ENCODE measurements at places on chromosomes 1 and 21.

DNA sequence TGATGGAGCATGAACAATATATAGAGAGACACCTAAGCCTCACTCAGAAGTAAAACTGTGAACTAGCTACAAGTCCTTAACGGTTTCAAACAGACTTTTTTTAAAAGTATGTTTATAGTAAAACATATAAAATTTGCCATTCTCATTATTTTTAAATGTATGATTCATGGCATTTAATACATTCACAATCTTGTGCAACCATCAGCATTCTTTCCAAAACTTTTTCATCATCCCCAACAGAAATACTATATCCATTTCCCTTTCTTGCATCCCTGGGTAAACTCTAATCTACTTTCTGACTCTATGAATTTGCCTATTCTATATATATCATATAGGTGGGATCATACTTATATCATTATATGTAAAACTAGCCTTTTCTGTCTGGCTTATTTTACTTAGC, 25.5 kb downstream of the EVI5 start:
- DNase-seq, result no peak

DNA sequence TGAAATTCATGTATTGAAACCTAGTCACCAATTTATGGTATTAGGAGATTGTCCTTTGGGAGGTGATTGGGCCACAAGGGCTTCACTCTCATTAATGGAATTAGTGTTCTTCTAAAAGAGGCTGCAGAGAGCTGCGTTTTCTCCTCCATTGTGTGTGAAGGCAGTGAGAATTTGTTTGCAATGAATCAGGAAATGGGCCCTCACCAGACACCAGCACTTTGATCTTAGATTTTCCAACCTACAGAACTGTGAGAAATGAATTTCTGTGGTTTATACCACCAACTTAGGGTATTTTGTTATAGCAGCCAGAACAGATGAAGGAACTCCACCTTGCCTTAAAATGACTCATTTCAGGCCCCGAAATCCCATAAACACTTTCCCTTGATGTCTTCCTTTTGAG, 544.2 kb downstream of the RWDD3 start:
- DNase-seq, result no peak

DNA sequence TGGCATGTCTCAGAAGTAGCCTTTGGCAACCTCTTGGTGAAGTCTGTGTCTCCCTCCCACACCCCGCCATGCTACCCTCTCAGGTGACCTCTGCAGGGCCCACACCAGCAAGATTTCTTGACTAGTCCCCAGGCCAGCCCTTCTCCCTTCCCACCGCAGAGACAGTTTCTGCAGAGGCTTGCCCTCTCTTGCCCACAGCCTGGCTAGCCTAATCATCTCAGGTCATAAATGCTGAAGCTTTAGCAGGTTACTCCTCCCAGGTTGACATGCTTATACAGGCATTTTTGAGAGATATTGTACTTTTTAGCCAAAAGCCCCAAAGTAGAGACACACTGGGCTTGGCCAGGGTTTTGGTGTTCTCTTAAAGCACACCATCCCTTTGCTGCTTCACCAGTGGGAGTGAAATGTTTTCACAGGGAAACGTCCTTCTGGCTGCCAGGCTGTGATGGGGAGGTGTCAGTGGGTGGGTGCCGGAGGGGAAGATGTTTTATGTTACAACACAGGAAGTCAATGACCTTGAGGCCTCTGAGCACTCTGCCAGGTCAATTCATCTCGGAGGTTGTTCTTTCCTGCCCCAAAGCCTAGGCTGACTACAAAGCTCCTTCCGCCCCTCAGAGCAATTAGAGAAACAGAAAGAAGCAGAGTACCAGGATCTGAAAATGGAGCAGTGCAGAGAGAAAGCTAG, 58.5 kb downstream of the STYXL2 start:
- DNase-seq, result no peak

- no peak for DNase-seq
Measured at GRCh38 chr1:102498929-102499328, 502.2 kb upstream of the OLFM3 start.

GRCh38 chr21:32302560-32302959, 3.9 kb downstream of the MRAP start:
- no peak for DNase-seq

GRCh38 chr1:26791626-26792025, 3.9 kb downstream of the PIGV start:
- DNase-seq, result no peak

- DNase-seq, result no peak
Measured at GRCh38 chr1:40047769-40048168, 7.2 kb downstream of the CAP1 start.

DNA sequence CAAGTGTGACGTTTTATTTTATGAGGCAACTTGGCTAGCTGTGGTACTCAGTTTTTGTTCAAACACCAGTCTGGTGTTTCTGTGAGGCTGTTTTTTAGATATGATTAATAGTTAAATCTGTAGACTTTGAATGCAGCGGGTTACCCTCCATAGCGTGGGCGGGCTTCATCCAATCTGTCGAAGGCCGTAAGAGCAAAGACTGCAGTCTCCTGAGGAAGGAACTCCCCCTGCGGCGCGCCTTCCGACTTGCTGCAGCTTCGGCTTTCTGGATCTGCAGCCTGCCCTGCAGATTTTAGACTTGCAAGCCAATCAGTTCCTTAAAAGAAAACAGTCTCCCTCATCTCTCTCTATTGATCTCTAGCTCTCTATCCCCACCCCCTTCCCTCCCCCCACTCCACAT, 4.2 kb upstream of the ZNF496 start:
- no peak for DNase-seq

DNA sequence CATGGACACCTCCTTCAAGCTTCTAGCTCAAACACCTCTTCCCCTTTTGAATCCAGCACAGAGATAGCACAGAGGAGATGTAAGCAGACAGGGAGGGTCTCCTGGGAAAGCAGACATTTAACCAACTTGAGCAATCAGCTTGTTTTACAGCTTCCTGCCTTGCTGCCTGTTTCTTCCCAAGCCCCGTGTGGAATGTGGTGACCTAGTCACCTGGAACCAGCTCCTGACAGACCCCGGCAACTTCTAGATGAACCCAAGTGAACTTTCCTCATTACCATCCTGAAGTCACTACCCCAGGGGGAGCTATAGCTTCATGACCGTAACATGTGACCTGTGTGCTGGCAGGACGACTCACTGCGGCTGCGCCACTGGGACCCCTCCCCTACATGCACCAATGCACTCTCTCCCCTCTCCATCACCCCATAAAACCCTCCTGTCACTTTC, 24.1 kb upstream of the TTF2 start:
- no peak for DNase-seq

GRCh38 chr1:183593356-183593755, 3.1 kb upstream of the NCF2 start:
- no peak for DNase-seq

GRCh38 chr1:233470741-233471499, 143.0 kb upstream of the KCNK1 start:
- no peak for DNase-seq

All from COLO829 (cell line).